EH (cell line): ENCODE measurements at places on chromosomes 6 and 20.
A peak's percentile ranks its signal among the peaks of the same experiment; 100 is the strongest.

- DNase-seq, result peak; percentile 21
Measured at GRCh38 chr6:40996591-40997233, 42.3 kb downstream of the UNC5CL start.

DNA sequence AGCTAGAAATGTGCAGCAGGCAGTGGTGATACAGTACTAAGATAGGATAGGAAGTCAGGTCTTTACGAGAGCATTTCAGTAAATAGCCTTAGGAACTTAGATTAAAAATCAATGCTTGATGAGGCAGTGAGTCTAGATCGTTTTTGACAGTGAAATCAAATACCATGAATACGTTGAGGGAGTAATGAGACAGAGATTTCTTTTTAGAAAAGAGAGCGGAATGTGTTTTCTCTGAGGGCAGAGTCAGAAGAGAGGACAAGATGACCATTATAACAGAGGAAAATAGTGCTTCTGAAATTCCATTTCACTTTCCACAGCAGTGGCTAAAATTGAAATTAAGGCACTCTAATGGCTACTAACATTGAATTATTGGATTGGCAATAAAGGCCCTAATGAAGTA, 339.6 kb downstream of the UTRN start:
- no peak for DNase-seq

DNA sequence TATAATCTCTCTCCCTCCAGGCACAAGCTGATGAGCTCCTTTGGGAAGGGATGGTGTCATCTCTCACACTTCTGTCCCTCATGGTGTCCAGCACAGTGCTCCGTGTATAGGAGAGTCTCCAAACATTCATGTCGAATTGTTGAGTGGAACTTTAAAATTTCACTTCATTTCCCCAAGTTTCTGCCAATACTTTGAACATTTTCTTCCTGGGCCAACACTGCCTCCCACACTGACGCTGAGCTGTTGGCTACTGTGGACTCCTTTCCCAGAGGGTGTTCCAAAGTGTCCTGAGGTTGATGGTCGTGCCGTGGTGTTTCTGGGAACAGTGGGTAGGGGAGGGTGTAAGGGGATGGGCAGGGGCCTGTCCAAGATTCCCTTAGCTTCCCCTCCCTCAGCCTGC, 122.7 kb downstream of the TIAM2 start:
- DNase-seq, result no peak

- DNase-seq, result no peak
Measured at GRCh38 chr6:32131439-32131948, 1.4 kb upstream of the FKBPL start.

- no peak for DNase-seq
Measured at GRCh38 chr6:35310265-35310831, 12.7 kb downstream of the DEF6 start.

GRCh38 chr6:85417336-85417735, 32.5 kb upstream of the NT5E start:
- DNase-seq, result peak; percentile 49

- no peak for DNase-seq
Measured at GRCh38 chr6:1496836-1497760, 107.7 kb downstream of the FOXF2 start.

DNA sequence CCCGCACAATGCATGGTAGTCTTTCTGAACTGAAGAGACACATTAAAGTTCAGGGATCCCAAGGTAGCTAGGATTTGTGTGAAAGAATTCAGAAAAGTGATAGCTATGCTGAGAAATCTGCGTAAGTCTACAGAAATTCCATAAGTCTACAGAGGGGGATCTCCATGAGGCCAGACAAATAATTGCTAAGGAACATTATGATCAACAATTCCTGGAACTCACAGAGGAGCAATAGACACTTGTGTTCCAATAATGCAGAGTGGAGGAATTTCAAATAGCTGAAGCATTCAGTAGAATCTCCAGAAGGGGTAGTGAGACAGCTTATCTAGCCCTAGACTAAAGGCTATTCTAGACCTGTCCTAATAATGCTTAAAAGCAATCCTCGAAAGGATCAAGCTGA, 315.7 kb upstream of the ECI2 start:
- peak; percentile 29 for DNase-seq

DNA sequence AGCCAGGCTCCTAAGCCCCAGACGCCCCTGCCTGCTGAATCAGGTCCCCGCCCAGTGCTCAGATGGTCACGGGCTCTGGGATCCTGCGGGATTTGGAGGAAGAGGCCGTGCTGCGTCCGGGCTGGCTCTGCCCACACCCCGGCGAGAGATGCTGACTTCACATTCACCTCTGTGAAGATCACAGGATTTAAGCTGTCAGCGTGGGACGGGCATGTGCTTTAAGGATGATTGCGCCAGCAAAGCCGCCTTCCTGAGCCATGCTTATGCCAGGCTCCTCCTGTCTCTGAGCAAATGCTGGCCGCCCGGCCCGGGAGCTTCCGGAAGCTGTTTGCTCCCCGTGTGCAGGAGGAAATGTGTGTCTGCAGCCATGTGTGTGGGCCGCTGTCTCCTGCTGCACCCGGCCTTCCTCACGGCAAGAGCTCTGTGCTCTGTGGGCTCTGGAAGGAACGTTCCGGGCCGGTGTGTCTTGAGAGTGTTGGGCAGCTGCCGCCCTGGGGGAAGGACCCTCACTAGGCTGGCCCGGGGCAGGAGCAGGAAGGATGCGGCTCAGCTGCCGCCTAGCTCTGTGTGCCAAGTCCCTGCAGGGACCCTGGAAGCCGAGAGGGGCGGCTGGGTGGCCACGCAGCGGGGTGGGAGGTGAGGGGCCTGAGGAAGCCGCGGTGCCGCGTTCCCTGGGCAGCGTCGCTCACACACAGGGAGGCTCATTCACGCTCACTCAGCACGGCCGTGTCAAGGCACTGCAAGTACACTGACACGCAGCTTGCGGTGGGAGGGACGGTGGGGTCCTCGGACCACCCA, 19.0 kb upstream of the BHLHE23 start:
- DNase-seq, result peak; percentile 41

DNA sequence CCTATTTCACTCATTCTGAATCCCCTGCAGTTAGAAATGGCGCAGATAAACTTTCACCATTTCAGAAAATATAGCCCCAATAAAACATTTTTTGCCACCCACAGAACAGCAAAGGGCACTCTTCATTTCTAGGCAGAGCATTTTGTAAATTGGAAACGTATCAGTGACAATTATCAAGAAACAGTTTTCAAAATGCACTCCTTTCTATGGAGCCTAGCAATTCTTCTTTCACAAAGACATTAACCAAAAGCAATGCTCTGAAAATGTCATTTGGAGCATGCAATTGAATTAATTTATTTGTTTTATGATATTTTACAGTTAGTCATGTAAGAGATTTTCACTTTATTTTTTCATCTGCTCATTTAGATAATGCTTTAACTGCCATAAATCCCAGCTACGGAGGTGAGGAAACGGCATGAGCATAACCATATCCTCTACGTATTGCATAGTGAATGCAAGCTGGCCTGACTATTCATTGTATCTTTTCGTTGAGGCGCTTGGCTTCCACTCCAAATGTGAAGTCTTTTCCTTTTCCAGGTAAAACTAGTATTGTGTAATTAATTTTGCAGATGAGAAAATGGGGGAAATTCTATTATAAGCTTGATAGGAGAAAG, 813.4 kb downstream of the C6orf118 start:
- no peak for DNase-seq

GRCh38 chr20:19785983-19786285, 27.9 kb downstream of the RIN2 start:
- DNase-seq, result peak; percentile 58

DNA sequence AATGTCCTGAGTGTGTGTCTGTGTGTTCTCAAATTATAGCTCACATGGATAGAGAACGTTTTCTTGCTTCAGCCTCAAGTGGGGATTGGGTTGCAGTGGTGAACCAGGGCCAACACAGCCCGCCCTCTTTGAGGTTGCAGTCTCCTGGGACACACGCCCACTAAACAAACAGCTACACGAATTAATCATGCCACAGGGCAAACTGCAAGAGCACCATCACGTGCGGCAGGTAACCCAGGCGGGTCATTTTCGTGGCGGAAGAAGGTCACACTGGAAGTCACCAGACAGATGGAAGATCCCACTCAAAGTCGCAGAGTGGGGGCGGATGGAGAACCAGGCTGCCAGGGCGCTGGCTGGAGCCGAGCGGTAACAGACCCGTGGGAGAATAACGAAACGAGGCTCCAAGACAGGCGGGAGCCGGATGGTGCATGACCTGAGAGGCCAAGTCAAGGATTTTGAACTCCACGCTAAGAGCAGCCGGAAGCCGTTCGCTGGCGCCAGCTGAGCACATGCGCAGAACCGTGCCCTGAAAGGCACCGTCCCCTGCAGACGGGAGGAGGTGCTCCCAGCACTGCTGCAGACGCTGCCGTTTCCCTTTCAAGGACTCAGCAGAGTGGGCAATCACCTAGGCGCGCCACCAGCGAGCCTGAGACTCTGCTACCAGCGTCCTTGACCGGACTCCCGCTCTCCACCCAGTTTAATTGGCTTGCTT, 10.7 kb downstream of the DLL1 start:
- DNase-seq, result peak; percentile 28

GRCh38 chr6:119313937-119314884, 35.4 kb downstream of the MAN1A1 start:
- DNase-seq, result no peak

DNA sequence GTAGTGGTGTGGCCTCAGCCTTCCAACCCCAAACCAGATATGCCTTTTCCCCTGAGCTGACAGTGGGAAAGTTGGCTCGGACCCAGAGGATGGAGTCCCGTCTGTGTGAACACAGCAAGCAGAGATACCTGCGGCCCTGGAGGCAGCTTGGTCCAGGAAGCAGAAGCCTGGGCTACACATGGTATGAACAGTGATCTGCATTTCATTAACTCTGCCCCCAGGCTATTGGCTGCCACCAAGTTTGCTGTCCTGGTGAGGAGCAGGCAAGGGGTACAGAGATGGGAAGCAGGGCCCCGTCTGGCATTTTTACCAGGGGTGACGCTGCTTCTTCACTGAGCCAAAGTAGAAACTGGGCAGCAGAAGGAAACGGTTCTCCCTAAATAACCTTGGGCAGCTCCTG, 90.0 kb downstream of the EDN3 start:
- no peak for DNase-seq

- DNase-seq, result peak; percentile 41
Measured at GRCh38 chr6:43254138-43254817, 11.0 kb downstream of the TTBK1 start.

DNA sequence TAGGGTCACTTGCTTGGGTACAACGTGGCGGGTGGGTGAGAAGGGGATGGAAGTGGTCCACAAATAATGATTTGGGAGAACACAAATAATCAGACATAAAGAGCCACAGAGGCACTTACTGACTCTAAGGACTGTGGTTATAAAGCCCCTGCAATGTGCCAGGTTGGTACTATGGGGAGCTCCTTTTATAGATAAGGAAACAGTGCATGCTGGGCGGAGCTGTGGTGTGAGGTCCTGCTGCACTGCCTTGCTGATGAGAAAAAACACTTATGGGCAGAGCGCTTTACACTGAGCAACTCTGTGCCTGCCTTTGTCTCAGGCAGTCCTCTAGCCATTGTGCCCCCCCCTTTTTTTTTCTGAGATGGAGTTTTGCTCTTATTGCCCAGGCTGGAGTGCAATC, 29.1 kb upstream of the SCRT2 start:
- DNase-seq, result no peak

DNA sequence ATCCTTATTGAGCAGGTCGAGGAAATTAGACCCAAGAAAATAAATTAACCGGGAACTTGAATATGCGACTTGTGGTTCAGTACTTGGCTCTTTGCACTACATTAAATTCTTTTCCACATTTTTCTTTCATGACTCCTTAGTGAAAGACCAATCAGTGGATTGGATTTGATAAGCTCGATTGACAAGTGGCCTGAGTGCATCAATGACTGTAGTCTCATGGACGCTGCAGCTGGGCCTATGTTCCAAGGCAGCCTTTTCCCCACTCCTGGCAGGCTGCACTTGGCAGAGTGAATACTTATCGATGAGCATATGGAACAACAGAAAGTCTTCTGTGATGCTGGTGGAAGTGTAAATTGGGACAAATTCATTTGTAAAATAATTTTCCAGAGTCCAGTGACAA, 210.8 kb upstream of the EXOC2 start:
- DNase-seq, result peak; percentile 22

DNA sequence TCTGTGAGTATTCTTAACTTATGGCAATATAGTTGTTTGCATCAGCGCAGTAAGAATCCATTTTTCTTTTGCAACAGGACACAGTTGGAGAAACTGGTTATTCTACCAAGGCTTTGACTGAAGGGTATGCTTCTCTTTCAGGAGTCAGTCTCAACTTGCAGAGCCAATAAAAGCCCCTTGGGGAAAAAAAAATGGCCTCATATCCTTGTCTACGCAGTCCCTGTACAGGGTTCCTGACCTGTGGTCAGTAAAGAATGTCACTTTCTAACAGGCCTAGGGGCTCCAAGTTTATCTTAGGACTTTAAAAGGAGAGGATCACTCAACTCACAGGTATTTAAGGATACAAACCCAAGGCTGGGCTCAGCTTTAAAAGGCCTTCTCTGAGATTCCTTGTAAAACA, 6.9 kb upstream of the RNGTT start:
- no peak for DNase-seq

- DNase-seq, result peak; percentile 99
Measured at GRCh38 chr6:150881911-150882481, 16.5 kb downstream of the MTHFD1L start.

- no peak for DNase-seq
Measured at GRCh38 chr20:48377940-48378339, 449.9 kb downstream of the PREX1 start.

DNA sequence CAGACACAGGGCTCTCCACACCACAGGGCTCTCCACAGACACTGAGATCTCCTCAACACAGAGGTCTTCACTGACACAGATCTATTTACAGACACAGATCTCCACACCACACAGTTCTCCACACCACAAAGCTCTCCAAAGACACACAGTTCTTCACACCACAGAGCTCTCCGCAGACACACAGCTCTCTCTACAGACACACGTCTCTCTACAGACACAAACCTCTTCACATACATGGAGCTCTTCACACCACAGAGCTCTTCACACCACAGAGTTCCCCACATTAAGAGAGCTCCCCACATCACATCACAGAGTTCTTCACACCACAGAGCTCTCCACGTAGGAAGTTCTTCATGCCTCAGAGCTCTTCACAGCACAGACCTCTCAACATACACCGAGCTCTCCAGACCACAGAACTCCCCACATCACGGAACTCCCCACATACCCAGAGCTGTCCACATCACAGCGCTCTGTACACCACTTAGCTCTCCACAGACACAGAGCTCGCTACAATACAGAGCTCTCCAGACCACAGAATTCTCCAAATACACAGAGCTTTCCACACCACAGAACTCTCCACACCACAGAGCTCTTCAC, 53.9 kb downstream of the ERMARD start:
- no peak for DNase-seq

DNA sequence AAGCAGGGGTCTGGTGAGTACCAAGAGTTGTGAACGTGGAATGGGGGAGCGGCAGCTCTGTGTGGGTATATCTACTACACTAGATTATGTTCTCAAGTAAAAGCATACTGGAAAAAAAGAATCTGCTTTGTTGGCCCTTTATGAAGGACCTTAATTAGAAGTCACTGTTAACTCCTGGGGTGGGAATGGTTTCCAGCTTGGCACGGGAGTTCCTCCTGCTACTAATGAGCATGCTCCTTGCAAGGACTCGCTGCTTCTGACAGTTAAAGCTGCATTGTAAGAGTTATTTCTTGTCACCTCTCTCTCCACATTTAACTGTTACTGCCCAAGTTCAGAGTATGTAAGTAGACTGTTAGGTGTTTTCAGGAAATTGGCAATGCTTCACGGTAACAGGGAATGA, 292.7 kb downstream of the ZFAND3 start:
- no peak for DNase-seq

- DNase-seq, result no peak
Measured at GRCh38 chr6:87600576-87600975, 10.6 kb downstream of the ORC3 start.
